ENCODE measurements at places on chromosomes 16 and 17. TPM values are rescaled to one million over a fixed set of nuclear protein-coding genes. Genes with fewer than 3 reads are reported as not detected.

TBX4 gene
- 28.7 TPM for total RNA-seq

RGS11 gene
- 2.6 TPM for total RNA-seq

TBC1D3I gene
- not detected for total RNA-seq

CCDC200 gene
- total RNA-seq = 1.4 TPM

SEC14L5 gene
- 0.98 TPM for total RNA-seq

ASPHD1 gene
- 4.3 TPM for total RNA-seq

CYGB gene
- total RNA-seq = 20.0 TPM
